Neural crest cell (in vitro differentiated cells): ENCODE measurements at places on chromosomes 3 and 15.

DNA sequence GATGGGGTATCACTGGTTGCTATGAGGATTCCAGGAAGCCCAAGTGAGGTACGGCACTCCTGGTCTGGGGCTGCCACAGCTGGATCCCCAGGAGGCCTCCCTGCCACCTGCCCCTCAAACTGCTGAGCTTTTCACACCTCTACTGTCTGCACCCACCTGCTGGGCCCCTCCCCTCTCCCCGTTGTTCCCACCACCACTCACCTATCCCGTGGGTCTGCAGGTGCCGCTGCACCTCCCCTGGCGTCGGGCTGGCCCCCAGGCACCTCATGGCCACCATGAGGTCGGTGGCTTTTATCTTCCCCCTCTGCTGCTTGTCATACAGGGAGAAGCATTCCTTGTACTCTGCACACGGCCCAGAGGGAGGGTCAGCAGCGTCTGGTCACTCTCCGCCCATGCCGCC, 5.8 kb downstream of the CALML4 start:
- DNase-seq = no peak

- no peak for DNase-seq
These were observed 207.7 kb downstream of the SOX2 start for GRCh38 chr3:181919375-181919774.

GRCh38 chr3:58334506-58334884, 1.8 kb downstream of the PXK start:
- DNase-seq = no peak

GRCh38 chr15:85837011-85837433, 42.3 kb upstream of the KLHL25 start:
- DNase-seq = no peak

GRCh38 chr15:41821831-41822230, 6.1 kb upstream of the JMJD7 start:
- DNase-seq = no peak

DNA sequence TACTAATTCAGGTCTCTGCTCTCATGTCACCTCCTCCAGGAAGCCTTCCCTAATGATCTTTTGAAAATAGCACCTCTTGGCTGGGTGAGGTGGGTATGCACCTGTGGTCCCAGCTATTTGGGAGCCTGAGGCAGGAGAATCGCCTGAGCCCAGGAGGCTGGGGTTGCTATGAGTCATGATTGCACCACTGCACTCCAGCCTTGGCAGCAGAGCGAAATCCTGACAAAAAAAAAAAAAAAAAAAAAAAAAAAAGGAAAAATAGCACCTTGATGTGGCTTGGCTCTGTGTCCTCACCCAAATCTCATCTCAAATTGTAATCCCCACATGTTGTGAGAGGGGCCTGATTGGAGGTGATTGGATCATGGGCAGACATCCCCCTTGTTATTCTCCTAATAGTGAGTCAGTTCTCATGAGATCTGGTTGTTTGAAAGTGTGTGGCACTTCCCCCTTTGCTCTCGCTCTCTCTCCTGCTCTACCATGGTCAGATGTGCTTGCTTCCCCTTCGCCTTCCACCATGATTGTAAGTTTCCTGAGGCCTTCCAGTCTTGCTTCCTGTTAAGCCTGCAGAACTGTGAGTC, 11.2 kb upstream of the RNU6-1 start:
- DNase-seq = no peak

DNA sequence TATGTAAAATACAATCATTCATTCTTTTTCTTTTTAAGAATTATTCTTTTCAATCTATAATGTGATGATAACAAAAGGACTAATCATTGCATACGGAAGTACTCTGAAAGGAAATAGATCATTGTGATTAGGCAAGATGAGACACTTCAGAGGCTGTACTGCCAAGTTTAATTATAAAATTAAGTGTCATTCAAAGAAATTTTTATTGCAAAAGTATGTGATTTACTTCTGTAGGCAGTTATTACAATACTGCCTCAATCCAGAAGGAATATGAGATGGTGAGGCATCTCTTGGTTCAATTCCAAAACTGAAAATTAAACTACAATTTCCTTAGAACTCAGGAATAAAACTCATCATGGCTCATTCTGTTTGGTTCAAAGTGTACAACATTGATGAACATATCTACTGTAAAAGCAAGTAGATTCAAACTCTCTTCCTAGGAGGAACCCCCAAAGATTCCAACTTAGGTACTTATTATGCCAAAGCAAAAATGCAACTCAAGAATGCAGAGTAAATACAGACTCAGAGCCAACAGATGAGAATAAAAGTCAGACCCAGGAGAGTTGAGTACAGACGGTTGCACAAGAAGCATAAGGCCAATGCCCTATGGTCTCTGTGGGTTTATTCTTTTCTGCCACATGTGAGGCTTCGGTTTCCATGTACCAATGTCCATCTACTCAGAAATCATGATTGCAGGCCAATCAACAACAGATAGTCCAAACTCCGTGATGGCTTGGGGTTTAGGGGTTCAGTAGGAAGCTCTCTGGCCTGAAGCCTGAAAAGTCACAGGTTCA, 118.5 kb upstream of the WNT5A start:
- no peak for DNase-seq

DNA sequence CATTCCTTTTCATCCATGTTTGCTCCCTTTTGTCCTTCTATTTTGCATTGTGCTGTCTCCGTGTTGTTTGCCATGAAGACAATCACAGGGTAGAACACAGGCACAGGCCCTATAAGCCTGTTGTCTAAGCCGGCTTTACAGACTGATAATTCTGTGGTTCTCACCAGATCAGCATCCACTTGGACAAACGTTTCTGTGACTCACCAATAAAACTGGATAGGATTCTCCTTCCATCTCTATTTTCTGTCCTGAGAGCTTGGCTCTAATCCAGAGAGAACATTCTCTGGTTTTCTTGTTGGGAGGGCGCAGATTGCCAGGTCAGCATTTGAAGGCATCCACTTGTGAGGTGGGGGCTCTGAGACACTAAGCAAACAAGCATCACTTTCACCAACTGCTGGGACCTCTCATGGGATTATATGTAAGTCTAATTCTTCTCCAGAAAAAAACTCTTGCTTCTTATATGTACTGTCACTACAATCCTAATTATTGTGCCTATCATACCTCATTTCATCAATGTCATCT, 101.6 kb downstream of the ERC2 start:
- no peak for DNase-seq

DNA sequence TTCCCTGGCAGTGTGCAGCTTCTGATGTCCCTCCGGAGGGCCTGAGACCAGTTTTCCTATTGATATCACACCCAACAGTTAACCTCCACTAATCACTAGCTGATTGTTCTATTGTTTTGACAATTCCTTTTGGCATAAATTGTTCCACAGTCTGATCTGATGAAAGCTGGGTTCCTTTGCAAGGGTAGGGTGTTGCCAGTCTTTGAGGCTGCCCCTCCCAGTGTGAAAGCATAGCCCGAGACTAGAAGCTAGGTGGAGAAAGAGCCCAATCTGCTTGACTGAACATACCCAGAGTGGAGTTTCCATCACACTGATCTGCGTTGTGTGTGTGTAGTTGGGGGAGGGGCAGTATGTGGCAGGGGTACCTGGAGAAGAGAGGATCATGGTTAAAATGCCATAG, 10.3 kb upstream of the PRICKLE2 start:
- no peak for DNase-seq

DNA sequence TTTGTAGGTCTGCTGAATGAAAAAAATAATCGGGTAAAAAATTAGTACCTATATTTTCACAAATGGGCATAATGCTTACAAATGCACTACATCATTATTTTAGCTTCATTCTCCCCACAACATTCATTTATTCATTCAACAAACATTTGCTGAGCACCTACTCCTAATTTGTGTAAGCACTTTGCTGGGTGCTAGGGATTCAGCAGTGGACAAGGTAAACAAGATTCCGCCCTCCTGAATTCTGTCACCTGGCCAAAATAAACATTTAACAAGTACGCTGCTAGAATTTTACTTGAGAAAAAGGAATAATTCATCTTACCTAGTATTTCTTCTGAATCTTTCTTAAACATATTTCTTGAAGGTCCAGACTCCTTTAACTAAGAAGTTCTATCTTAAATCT, 72.1 kb downstream of the TIGIT start:
- no peak for DNase-seq

GRCh38 chr3:117786349-117786748, 1076.8 kb downstream of the TUSC7 start:
- DNase-seq = no peak

DNA sequence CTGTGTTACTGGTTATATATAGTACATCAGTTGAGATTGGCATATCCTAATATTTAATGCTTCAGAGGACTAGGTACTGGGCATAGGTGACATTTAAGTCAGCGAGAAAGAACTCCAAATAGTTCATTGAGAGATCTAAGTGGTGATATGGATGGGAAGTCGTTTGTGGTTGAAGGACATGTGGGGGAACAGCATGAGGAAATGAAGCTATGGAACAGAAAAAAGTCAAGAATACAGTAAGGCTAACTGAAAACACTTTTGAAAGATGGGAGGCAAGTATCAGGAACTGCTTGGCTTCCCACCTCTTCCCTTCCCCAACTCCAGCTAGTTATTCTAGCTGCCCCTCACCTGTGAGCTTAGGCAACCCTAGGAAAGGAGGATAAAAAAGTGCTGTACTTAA, 3.7 kb upstream of the MYO5A start:
- no peak for DNase-seq

DNA sequence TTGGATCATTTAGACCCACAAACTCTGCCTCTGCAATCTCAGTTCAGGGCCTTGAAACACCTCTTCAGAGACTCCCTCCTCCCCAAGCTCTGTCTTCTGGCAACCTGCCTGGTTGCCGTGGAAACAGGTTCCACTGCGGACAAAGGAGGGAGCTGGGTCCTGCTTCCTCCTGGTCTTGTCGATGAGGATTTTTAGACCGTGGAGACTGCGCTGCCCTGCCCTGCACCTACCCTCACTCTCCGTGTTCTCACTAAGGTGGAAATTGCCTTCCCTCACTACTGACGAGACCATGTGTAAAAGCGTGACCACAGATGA, at the start of gene RTP1:
RTP1 (plus strand) TSS at position 152 of the 315 bp plus-strand sequence; CDS start at position 182, 30 bp downstream.
- no peak for DNase-seq

DNA sequence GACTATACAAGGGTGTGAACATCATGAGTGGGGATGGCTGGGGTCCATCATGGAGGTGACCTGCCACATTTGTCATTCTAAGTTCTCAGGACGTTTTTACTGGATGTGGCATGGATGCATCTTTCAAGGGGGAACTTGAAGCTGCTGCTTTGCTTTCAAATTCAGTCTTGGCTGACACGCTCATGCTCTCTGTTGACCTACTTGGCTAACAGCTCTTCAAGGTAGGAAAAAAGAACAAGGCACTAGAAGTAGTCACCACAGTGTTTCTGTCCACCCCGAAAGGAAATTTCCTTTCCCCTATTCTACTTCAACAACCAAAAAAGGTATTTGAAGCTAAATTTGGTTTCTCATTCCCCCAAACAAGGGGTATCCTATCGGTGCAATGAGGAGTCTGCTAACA, 15.0 kb downstream of the STIMATE start:
- no peak for DNase-seq

- no peak for DNase-seq
These were observed 10.6 kb downstream of the RBMS3 start for GRCh38 chr3:29291260-29291981.

DNA sequence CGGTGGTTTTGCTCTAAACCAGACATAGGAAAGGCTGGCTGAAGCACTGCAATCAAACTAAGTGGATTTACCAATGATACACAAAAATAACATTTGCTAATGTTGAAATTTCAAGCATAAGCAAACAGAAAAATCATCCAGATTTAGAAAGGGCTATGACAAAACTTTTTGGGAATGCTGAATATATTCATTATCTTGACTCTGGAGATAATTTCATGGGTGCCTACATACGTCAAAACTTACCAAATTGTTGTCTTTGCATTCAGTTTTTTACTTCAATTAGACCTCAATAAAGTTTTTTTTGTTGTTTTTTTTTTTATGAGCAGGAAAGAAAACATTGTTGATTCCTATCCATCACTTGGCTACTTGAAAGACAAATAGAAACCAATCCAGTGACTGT, 140.8 kb downstream of the NR2E3 start:
- no peak for DNase-seq

DNA sequence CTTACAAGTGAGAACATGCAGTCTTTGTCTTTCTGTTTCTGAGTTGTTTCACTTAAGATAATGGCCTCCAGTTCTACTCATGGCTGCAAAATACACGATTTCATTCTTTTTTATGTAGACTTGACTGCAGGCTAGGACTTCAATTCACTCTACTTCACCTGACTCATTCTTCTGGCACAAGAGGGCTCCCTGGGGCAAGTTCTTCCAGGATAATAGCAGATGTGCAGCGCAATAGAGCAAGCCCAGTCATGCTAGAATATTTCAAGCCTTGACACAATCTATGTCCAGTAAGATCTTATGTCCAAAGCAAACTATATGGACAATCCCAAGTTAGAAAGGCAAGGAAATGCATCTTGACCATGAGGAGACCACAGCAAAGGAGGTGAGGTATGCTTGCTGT, 211.7 kb upstream of the GADL1 start:
- no peak for DNase-seq

- DNase-seq = no peak
These were observed 360.1 kb downstream of the SHQ1 start for GRCh38 chr3:72487946-72488737.

DNA sequence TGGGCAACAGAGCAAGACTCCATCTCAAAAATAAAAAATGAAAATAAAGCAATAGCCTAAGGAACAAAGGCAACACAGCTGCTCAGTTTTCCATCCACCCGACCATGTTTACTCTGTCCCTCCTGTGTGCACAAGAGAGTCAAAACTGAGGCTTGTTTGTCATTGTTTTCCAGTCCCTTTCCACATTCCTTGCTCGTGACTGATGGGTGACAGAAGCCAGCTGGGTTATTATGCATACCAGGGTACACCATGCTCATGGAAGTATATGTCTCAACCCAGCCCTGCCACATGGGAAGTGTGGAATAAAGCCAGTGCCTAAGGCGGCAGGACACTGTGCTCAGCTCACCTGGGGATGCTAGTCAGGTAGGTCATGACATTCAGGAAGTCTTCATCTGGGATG, 49.5 kb downstream of the MCF2L2 start:
- no peak for DNase-seq

GRCh38 chr3:12891985-12892839, 50.8 kb upstream of the RPL32 start:
- peak; percentile 52 for DNase-seq

DNA sequence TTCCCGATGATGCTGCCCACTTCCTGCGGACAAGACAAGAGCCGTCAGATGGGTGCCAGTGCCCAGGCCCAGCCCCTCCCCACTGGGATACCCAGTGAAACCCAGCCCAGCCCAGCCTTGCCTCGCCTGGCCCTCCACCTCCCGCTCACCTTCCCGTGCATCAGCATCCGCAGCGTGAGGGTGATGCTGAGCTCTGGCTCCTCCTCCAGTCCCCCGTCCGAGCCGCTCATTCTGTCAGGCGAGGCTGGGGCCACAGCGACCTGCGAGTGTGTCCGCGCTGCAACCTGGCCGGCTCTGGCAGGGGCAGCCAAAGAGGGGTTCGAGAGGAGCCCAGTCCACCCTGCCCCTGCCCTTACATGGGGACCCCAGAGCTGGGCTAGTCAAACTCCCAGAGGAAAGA, 5.8 kb downstream of the GPR62 start:
- no peak for DNase-seq
